Mucosa of descending colon (tissue), 3 donors: ENCODE measurements at places on chromosomes 4 and X.

DNA sequence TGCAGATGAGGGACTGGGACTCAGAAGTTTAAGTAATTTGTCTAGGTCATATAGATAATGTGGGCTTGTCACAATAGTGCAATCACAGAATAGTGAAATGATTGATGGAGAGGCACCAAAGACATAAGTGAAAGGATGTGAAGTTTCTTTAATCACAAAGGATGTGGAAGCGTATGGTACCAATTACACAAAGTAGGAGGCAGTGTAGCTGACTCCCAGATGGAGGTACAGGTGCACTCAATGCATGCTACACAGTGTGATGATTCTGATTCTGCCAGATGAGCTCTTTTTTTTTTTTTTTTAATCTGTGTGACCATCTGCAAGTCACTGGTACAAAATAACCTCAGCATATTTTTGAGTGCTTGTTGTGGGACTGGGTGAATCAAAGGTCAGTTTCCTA, 411.3 kb downstream of the SPRY1 start:
- DNase-seq: no peak

- DNase-seq: no peak
Observed at GRCh38 chr4:38514465-38515146, 149.4 kb upstream of the KLF3 start.

GRCh38 chr4:33625748-33626147, 2618.6 kb downstream of the ARAP2 start:
- no peak for DNase-seq

DNA sequence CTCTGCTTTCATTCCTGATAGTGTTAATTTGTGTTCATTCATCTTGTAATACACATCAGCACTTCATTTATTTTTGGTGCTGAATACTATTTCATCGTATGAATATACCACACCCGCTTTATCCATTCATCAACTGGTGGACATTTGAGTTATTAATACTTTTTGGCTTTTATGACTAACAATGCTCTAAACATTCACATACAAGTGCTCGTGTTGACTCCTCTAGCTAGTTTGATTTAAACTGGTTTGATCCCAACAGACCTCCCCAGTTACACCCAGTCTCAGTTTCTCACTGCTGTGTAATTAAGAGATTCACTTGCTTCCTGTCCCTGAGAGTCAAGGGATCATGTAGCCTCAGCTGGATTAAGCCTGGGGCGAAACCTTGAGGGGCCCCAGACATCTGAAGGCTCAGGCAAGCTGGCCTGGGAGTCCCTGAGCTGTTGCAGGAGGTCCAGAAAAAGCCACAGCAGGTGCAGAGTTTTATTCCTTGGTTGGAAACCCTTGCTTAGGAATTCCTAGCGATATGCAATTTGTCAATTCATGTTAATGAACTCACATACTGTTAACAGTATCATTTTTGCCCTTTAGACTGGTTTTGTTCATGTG, 52.8 kb upstream of the CLDN24 start:
- no peak for DNase-seq

DNA sequence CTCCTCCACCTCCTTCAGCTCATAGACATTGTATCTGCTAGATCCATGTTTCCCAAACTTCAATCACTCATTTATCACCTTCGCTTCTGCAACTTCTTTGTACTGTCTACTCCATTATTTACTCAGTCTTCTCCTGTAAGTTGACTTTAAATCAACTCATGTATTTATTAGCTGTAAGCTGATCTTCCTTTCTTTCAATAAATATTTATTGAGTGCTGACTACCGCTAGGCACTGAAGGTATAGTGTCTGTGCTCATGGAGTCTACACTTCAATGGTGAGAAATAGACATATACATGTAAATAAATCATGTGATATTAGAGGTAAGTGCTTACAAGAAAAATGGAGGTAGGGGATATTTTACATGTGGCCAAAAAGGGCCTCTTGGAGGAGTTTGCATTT, 74.6 kb downstream of the RASL11B start:
- DNase-seq: no peak

DNA sequence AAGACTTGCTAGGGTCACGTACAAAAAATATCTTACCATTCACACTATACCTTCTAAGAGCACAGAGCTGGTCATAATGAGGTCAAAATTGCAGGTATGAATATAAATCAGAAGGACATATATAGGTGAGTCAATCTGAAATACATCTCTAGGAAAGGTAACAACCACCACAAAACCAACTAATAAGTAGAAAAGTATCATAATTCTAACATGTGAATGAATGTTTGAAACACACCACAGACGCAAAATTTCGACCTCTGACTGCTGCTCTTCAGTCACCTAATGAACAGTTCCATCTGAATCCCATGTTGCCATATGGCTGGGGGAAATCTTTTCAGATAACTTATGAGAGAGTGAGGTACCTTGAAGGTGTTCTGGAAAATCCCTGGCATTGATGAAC, 22.1 kb downstream of the STAP1 start:
- no peak for DNase-seq

DNA sequence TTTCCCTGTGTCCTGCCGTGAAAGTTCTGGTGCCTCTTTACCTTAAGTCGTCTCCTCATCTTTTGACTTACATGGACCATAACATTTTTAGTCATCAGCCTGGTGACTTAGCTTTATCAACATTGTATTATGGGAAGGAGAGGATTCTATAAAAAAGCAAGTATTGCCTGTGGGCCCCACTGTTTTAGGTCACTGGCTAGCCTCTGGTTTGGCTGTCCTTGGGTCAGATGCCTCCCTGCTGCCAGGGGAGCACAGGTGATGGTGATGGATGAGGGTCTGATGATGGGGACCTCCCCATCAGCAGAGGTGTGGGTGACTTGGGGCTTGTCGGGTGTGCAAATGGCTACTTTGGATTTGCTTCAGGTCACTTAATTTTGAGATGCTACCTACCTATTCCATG, 51.8 kb downstream of the FAM193A start:
- no peak for DNase-seq
